Activated naive CD8-positive, alpha-beta T cell treated with anti-CD3 and anti-CD28 coated beads, Interleukin-2, amount 10 ng/mL, durations not matched to agents 7 days and 5 days (primary cell): ENCODE measurements at places on chromosomes 7 and 10. TPM values are rescaled to one million over a fixed set of nuclear protein-coding genes. Genes with fewer than 3 reads are reported as not detected.

DNA sequence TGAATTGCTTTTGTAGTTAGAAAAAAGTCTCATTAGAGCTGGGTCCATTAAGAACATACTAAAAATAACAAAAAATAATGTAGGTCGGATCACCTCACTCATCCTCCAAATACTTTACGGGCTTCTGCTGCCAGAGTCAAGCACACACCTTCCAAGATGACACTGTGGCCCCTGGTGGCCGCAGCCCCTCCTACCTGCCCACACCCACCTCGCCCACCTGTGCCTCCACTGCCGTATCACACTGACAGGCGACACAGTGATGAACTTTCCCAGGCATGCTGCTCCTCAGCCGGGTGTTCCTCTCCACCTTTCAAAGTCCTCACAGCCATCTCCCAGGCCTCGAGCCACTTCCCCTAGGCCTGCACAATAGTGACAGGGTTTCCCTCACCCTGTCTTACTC is 60.9 kb downstream of the STK17A start:
- peak overlapping the region; percentile 81 for H3K27ac ChIP-seq
- DNase-seq = no peak
- H3K4me1 ChIP-seq = peaks cover 71% of the 10 kb centered on the region
- peaks cover 50% of the 10 kb centered on the region for H3K36me3 ChIP-seq
- peak overlapping the region; percentile 35 for H3K4me3 ChIP-seq

DNA sequence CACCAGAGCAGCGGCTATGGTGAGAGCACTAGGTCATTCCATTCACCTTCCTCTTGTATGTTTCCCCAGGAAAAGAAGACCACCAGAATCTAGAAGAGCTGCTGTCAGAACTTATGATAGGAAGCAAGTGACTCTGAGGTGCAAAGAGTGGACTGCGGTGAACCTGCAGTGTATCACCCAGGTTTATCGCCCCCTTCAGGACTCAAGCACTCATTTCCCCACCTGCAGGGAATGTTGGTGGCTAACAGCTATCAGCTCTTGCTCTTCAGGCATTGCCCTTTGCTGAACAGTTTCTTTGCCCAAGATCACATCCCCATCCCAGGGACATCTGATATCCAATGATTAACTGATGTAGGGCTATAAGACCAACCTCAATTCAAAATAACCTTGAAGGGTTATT is 66.3 kb upstream of the IL6 start:
- DNase-seq = no peak
- no peak overlapping the region for H3K4me3 ChIP-seq
- H3K27me3 ChIP-seq = peaks cover 13% of the 10 kb centered on the region
- H3K36me3 ChIP-seq = peaks cover 14% of the 10 kb centered on the region

DNA sequence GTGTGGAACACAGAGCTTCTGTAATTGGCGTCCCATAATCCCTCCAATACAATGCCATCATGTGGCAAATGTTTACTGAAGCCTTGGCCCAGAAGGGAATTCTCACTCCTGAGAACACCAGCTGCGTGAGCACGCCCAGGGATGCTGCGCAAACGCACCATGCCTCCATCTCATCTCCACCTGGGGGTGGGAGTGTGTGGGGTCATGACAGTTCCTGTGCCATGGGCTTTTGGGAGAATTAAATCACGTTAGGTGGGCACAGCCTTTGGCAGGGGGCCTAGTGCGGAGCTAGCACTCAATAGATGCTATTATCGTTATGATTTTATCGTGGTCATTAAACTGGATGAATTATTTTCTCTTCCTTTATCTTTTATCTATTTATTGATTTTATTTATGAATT is 15.8 kb downstream of the WDFY4 start:
- no peaks in the 10 kb centered on the region for H3K36me3 ChIP-seq
- DNase-seq = no peak
- H3K4me1 ChIP-seq = peaks cover 3% of the 10 kb centered on the region
- H3K27ac ChIP-seq = no peak overlapping the region
- no peak overlapping the region for H3K4me3 ChIP-seq
- peaks cover 2% of the 10 kb centered on the region for H3K27me3 ChIP-seq

The MNX1 gene
- not detected for total RNA-seq

DNA sequence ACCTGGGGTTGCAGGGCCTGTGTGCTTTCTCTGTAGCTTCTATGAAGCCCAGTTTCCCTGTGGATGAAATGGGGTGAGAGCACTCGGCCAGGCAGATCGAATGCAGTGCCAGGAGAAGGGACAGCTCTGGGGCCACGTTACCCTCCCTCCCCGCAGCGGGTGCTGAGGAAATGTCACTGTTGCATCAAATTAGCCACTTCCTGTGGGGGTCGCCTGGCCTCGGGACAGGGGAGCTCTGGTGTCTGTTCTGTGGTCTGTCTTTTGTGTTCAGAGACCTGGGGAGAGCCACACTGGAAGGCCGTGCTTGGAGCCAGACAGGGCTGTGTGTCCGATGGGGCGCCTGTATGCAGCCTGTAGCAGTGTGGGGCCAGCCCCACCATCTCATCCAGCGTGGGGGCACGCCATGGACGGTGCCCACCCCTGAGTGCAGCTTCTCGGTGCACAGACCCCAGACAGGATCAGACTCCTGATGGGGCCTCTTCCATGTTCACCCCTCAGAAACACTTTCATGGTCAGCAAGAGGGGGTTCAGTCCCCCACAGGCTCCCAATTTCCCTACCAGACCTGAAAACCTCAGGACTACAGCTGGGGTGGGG is 13.6 kb downstream of the TTYH3 start:
- H3K27ac ChIP-seq = peak overlapping the region; percentile 91
- peak; percentile 77 for DNase-seq
- H3K4me1 ChIP-seq = peaks cover 12% of the 10 kb centered on the region
- no peaks in the 10 kb centered on the region for H3K27me3 ChIP-seq
- peak overlapping the region; percentile 78 for H3K4me3 ChIP-seq
- no peaks in the 10 kb centered on the region for H3K36me3 ChIP-seq

GRCh38 chr7:45074528-45075354 is 14.0 kb downstream of the NACAD start:
- peaks cover 4% of the 10 kb centered on the region for H3K4me1 ChIP-seq
- H3K27me3 ChIP-seq = no peaks in the 10 kb centered on the region
- H3K27ac ChIP-seq = no peak overlapping the region
- H3K4me3 ChIP-seq = no peak overlapping the region

DNA sequence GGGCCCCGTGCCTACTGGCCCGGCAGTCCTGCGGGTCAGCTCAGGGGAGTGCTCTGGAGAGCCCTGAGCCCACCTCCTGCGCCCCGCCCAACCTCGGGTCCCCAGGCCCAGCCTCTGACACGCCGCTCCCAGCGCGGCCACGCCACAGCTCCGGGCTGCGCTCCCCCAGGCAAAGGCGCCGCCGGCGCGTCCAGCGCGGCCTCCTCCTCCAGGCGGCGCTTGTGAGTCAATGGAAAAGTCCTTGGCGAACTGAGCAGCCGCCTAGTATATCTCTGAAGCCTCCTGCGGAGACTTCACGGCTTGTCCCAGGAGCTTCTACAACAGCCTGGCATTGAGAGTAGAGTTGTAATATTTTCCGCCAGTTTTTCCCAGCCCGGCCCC is 29.5 kb upstream of the BMS1 start:
- H3K27me3 ChIP-seq = peaks cover 51% of the 10 kb centered on the region
- no peak overlapping the region for H3K27ac ChIP-seq
- H3K4me1 ChIP-seq = no peaks in the 10 kb centered on the region
- peak overlapping the region; percentile 81 for H3K4me3 ChIP-seq

GRCh38 chr7:5553298-5553877 is 129.8 kb upstream of the TNRC18 start:
- no peak overlapping the region for H3K4me3 ChIP-seq
- peaks cover 1% of the 10 kb centered on the region for H3K36me3 ChIP-seq
- no peaks in the 10 kb centered on the region for H3K27me3 ChIP-seq
- H3K27ac ChIP-seq = no peak overlapping the region

GRCh38 chr10:125048094-125048864 is 106.4 kb downstream of the ZRANB1 start:
- H3K27me3 ChIP-seq = peaks cover 24% of the 10 kb centered on the region
- peaks cover 5% of the 10 kb centered on the region for H3K4me1 ChIP-seq
- no peak overlapping the region for H3K27ac ChIP-seq
- DNase-seq = peak; percentile 74
- H3K36me3 ChIP-seq = no peaks in the 10 kb centered on the region

GRCh38 chr7:50869108-50869725 is 86.5 kb upstream of the GRB10 start:
- peaks cover under 1% of the 10 kb centered on the region for H3K27me3 ChIP-seq
- H3K36me3 ChIP-seq = no peaks in the 10 kb centered on the region
- no peak for DNase-seq
- H3K4me1 ChIP-seq = no peaks in the 10 kb centered on the region

The NAT16 gene
- total RNA-seq = not detected
